ENCODE measurements at places on chromosomes 16 and 17. TPM values are rescaled to one million over a fixed set of nuclear protein-coding genes. Genes with fewer than 3 reads are reported as not detected.

KRTAP17-1 gene
- not detected for total RNA-seq

LRRC37A2 gene
- total RNA-seq: 20.9 TPM

KRT25 gene
- not detected for total RNA-seq

BEAN1 gene
- not detected for total RNA-seq

PMFBP1 gene
- total RNA-seq: 6.3 TPM

KCNH6 gene
- not detected for total RNA-seq

LITAF gene
- total RNA-seq: 91.4 TPM

TMEM114 gene
- not detected for total RNA-seq

CMTM4 gene
- 1.1 TPM for total RNA-seq

SLC12A3 gene
- not detected for total RNA-seq

All from activated CD8-positive, alpha-beta memory T cell treated with anti-CD3 and anti-CD28 coated beads, Interleukin-2, amount 10 ng/mL, durations not matched to agents 7 days and 5 days (primary cell).